ENCODE measurements at places on chromosomes 2 and 18.

DNA sequence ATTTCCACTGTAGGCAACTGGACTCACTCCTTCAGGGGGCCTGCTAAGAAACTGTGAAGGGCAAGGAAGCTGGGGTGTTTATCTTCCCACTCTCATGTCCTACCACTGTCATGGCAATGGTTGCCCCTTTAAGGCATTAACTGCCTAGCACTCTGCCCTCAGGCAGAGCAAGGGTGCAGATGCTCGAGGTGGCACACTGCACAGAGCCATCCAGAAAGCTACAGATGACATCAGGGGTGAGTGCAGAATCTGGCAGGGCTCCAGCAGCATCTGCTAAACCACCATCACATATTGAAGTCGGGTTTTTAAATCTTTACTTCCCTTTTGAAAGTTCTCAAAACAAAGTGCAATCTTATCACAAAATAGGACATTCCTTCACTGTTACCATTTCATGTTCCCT is 75.4 kb downstream of the RAPGEF4 start:
- DNase-seq = no peak

DNA sequence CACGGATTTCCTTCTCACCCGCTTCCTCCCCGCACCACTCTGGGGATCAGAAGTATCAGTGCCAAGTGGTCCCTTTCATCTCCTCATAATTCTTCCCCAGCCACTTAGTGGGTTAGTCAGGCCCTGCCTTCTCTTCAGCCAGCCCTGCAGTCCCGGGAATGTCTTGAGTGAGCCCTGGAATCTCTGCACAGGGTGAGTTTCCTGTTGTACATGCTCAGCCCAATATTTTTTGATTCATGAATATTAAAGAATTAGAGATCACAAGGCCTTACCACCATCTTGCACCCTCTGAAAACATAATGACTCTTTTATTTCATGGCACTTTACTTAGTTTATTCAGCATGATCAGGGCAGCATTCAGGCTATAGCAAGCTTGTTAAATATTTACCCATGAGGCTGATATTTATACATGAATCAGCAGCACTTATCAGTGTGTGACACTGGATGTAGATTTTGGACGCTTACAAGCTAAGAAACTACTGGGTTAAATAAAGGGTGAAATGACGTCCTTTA is 159.4 kb upstream of the FOSL2 start:
- DNase-seq = no peak

DNA sequence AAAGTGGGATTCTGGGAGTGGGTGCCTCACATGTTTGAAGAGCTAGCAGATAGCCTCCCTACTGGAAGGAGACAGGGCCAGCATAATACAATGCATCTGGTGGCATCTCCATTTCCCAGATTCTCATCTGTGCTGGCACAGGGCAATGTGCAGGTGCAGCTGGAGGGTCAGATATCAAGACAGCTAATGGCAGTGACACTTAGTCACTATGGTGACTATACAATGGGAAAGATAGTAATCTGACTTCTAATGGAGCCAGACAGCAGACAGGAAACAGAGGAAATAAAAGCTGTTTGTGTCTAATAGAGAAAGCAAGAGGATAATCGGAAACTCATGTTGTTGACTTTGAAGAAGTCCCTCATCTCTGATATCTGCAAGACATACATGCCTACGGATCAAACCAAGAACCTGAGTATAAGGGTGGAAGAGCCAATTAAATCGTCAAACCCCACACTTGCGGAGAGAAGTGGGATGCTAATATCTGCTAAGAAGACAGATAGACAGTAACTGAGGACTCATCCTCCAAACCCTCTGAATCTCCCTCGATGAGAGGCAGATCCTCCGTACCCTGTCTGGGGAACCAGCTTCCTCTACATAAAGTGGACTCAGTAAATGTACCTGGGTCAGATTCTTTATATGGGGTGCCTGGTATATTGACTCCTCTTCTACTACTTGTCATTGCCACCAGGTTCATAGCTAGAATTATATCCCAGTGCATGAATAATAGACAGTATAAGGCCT is 692.7 kb downstream of the SOCS6 start:
- DNase-seq = no peak

DNA sequence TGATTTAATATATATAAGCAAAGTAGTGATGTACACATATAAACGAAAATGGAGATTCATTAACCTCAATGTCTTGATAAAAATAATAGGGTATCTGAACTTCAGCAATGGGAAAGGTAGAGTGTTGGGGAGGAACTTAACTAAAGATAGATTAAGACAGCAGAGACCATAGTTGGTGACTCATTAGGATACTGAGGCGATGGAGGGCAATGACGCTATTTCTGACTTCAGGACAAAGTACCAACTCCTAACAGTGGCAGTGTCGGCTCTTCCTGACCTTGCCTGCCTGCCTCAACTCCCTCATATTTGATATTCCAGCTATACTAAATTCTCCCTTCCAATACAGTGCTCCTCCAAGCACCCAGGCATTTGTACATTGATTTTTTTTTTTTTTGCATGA is 98.6 kb downstream of the CDH2 start:
- no peak for DNase-seq

GRCh38 chr18:12836551-12836950 is 47.5 kb downstream of the PTPN2 start:
- no peak for DNase-seq

GRCh38 chr2:129909651-129910418 is 69.6 kb upstream of the RAB6C start:
- DNase-seq = no peak

DNA sequence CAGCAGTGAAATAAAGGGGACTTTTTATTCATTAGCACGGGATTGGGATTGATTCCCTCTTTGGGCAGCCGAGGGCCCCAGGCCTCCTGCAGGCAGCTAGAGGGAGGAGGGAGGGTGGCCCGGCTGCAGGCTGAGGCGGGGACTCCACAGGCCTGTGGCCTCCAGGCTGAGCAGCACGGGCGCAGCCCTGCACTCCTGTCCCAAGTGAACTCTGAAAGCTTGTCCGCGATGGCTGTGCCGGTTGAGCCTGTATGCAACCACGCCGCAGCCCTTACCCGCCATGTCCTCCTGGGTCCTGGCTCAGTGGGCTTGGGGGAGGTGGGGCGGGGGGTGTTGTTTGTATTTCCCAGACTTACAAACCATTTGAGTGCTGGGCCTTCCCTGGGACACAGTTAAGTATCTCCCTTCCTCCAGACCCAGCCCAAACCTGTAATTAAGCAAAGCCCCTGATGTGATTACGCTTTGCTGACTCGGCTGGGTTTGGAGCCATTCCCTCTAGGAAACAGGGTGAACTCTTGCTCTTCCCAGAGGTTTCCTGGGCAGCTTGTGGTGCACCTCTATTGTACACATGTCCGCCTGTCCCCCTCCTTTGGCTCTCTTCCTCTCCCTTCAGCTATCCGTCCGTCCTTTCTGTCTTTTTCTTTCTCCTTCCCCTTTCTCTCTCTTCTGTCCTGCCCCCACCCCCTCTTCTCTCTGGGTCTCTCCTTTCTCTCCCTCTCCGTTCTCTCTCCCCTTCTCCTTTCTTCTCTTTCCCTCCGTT is 5.3 kb downstream of the GLI2 start:
- no peak for DNase-seq
